A549 (cell line): ENCODE measurements at places on chromosomes 3 and 15. TPM values are rescaled to one million over a fixed set of nuclear protein-coding genes. Genes with fewer than 3 reads are reported as not detected.

- no peak for DNase-seq
Measured at GRCh38 chr3:190773948-190774347, 88.5 kb downstream of the GMNC start.

DNA sequence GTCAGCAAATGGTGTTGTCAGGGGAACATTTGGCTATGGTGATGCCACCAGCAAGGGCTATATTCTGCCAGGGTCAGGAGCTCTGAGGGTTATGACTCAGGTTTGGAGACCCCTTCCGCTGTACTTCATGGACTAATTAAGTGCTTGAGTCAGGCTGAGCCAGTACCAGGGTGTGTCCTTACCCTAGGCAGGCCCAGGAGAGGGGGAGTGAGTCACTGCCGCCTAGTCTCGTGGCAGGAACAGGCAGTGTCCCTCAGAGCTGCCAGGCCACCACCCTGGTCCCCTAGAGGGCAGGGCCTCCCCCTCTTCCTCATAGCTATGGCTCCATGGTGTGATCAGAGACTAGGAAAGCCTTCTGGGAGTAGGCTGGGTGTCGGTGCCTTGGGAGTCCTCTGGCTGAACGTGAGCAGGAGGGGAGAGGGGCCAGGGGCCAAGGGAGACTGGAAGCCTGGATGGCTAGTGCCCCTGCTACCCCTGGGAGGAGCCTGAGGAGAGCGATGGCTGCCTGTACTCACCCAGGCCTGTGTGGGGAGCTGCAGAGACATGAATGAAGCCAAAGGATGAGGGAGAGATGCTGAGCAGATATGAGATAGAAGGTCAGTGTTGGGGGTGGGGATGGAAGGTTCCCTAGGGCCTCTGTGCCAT is 10.6 kb downstream of the MAPKAPK3 start:
- DNase-seq, result peak; percentile 56

GRCh38 chr15:83108266-83109219 is 1.1 kb downstream of the TM6SF1 start:
- DNase-seq, result peak; percentile 47

- peak; percentile 57 for DNase-seq
Measured at GRCh38 chr3:129606636-129607390, at the start of gene PLXND1. Gene PLXND1 (minus strand): TSS chr3:129606676. CDS start chr3:129606639, 37 bp downstream.

DNA sequence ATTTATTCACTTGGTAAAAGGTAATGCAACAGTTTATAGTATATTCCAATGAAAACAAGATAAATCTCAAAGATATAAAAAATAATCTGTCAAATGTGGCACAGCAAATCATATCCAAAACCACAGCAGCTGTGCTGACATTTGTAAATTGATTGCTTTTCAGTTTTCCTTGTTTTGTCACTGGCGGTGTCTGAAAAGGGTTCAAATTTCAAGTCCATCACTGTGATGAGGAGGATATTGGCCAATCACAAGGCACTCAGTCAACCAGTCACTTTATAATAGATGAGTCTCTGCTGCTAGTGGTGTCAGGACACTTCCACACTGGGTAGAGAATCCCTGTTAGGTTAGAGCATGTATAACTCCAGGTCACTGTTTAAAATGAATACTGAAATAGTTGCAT is 154.8 kb downstream of the SLC9A9 start:
- no peak for DNase-seq

DNA sequence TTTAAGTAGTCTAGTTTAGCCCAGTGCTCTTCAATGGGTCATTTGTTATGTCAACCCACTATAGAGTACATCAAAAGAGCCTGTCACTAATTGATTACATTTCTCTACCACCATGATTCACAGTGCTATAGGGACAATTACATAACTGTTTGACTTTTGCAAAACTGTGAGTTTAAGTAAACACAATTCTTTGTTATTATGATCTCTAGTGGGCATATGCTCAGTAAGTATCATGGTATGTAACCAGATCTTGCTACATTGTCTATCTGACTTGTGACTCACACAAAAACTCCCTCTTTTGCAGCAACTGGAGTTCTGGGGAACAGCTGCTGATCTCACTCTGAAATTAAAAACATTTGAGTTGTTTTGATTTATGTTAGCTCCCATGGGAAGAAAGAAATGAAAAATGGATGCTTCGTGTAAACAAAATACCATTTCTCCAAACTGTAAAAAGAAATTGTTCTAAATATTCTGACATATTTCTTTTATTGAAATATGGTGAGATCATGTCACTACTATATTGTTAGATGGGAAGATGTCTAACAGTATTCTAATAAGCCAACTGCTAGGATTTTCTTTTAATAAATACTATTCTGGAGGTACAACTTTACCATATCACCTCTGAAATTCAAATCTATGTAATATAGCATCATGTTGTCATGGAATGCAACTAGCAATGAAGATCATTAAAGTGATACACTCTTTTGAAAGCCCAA is 470.4 kb downstream of the ROBO1 start:
- peak; percentile 38 for DNase-seq

GRCh38 chr15:51200792-51201191 is 106.1 kb upstream of the TNFAIP8L3 start:
- no peak for DNase-seq

GRCh38 chr3:126607214-126607908 is 47.6 kb downstream of the TXNRD3 start:
- DNase-seq, result no peak

- DNase-seq, result no peak
Measured at GRCh38 chr15:46607077-46607476, 972.2 kb downstream of the SQOR start.

DNA sequence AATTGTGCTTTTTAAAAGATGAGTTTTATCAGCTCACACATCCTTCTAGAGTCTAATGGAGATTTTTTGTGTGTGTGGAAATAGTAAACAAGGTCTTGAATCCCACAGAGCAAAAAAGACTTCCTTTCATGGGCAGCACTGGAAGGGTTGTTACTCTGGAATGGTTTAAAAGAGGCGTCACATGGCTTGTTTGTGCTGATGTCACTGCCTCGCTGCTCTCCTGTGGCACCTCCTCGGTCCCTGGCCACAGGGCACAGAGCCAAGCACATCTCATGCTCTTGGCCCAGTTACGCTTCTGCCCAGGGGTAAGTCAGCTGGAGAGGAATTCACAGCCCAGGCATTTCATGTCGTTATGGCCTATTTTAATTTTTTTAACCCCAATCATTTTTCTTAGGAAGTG is 53.2 kb downstream of the PGPEP1L start:
- no peak for DNase-seq

GRCh38 chr3:7696320-7696719 is 805.3 kb upstream of the LMCD1 start:
- DNase-seq, result no peak

GRCh38 chr3:168532135-168532534 is 436.4 kb upstream of the GOLIM4 start:
- DNase-seq, result no peak

DNA sequence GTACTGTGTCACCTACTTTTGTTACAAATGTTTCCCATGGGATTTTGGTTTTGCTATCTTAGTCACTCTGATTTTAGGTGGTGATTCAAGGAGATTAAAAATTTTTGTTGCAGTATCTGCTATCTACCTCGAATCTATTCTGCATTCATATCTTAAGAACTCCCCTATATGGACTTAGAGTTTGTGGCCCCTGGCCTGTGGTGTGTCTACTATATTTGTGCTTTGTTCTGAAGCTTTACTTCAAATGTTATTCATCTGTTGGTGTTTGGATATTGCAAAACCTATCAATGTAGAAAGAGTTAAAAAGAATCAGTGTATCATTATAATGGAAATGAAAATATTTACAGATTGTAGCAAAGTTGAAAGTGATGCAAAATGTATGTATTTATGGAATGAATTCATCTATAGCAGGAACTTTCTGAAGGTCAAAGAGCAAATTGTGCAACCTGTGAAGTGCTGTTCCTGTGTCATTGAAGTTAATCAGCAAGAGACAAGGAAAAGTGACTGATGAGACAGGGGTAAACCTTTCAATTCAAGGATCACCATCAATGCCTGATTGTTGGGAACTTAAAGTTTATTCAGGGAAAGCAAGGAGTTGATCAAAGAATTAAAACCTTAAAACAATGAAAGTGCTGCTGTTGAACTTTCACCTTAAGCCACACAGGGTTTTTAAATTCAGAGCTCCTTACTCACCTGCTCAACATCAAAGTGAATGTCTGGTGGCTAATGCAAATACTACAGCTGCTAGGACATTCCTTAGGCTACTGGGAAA is 71.0 kb downstream of the SLMAP start:
- no peak for DNase-seq

DNA sequence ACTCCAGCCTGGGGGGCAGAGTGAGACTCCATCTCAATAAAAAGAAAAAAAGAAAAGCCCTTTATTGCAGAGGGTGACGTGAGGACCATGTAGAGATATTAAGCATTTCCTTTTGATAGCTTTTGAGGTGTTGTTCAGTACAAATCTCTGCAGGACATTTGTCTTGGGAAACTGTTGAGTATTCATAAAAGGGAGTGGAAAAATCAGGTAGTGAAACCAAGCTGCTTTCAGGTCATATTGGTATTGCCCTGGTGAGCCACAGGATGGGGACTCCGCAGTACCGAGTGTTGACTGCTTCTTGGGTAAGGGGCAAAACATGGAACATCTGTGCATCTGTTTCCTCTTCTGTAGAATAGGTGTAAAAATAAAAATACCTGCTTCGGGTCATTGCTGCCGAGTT is 9.9 kb downstream of the ITPR1 start:
- DNase-seq, result no peak

GRCh38 chr3:157530637-157531300 is 27.6 kb upstream of the VEPH1 start:
- no peak for DNase-seq

DNA sequence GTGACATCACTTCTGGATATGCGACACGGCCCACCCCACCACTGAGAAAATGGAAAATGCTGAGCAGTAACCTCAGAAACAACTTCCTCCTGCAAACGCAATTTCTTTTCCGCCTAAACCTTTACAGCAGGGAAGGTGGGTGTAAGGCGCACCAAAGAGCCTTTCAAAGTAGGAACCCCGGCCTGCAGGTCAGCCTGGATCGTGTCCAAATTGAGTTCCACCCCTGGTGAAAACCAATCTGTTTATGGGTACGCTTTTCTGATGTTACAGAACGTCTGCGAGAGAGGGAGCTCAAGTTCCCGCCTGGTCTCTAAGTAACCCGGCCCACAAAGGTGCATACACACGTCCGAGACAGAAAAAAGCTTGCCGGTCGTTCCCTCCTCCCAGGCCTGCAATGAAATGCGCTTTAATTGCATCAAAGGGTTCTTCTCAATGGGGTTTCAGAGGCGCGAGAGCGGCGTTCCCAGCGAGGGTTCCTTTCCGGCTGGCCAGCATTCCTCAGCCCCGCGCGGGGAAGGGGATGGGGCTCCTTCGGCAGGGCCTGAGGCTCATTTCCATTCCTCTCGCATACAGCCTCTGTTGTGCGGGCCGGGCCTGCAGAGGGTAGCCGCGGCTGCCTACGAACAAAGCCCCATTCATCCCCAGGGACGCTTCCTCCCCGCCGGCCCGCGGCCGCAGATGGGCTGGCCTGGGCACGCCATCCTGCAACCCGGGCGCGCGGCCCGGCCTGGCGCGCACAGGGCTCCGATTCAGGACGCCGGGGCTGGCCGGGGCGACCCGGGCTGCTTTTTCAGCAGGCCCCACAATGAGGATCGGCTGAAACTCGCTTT is 138.1 kb downstream of the TMCO5A start:
- DNase-seq, result peak; percentile 39

GRCh38 chr3:52400275-52400793 is 44.6 kb downstream of the SEMA3G start:
- DNase-seq, result no peak

GRCh38 chr3:172182797-172183196 is 143.4 kb downstream of the FNDC3B start:
- no peak for DNase-seq

DNA sequence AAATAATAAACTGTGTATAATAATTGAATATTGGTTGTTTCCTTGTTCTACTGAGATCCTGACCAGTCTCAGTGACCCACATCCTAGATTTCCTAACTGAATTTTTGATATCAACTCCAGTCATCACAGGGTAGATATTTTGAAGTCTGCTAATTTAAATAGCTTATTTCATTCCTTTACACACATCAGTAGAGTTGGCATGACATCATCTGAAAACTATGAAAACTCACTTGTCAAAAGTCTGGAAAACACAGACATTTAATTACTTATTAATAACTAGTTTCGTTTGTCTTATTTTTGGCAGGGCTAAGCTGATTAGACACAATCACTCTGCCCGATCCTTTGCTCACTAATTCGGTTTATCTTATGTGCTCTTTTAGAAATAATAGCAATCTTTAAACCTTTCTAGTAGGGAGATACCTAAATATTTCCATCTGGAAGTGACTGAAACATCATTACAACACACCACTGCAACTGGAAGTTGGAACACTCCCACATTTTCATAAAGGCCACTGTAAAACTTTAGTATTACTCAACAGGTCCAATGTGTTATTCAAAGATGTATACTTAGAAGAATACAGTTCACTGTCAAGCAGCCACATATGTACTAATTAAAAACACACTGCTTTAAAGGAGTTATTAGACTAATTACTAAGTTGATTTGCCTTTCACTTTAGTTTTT is 198.4 kb upstream of the ZNF717 start:
- no peak for DNase-seq

ATP13A4 gene
- 0.05 to 0.09 TPM in 2 of 3 replicates, not detected in the other for polyA plus RNA-seq

GABRG3 gene
- polyA plus RNA-seq, result 0.18 to 0.25 TPM (median 0.20 TPM) in 3 replicates

STX19 gene
- polyA plus RNA-seq, result not detected in 3 replicates

COL6A6 gene
- polyA plus RNA-seq, result not detected in 3 replicates

LARP6 gene
- polyA plus RNA-seq, result 47.3 to 64.3 TPM (median 57.2 TPM) in 3 replicates
